AML-193 (cell line): ENCODE measurements at places on chromosomes 2 and 18.
A peak's percentile ranks its signal among the peaks of the same experiment; 100 is the strongest.

- no peak for DNase-seq
Observed at GRCh38 chr2:170206246-170206645, 28.3 kb downstream of the MYO3B start.

DNA sequence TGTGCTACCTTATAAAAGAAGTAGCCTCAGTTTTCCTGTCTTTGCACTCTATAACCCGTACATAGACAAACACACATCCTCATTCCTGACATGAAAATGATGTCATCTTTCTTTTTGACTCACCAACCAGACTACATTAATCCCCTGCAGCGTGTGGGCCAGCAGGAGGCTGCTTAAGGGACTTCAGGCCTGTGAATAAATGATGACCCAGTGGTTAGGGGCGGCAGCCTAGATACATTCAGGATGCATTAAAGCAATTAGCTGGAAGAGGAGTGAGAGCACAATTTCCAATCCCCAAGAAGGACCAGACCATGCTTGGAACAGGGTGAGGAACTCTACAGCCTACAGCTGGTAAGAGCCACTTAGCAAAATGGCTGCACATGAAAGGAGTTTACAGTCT is 57.3 kb upstream of the KLF7 start:
- DNase-seq, result no peak

DNA sequence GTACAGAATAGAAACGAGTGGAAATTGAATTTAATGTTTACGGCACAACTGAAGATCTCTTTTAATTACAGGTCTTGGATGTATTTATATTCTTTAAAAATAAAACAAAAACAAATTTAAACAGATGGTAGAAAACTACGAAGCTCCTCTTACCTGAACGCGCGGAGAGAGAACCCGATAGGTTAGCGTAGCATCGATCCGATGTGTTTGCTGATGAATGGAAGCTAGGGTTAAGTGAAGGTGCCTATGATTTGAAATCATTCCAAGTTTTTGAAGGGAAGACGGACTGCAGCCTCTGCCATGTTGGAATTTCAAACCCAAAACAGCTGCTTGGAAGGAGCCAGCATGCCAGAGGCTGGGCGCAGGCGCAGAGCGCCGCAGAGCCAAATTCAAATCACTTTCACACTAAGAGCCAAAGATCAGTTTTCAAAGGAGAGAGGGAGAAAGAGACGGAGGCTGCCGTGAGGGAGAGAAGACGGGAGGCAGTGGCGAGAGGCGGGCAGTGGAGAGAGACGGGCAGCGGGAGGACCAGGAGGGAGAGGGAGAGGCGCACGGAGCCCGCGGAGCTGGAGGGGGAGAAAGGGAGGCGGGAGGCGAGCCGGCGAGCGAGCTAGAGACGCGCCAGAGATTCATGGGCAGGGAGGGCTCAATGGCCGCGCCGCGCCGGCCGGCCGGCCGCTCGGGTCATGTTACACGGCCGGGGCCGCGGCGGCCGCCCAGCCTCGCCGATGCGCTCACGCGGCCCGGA is at the start of gene FIGN:
Gene FIGN, minus strand, starts transcription at position 324 of the 748 bp plus-strand sequence. CDS start 1,081 bp downstream, outside the sequence.
- DNase-seq, result no peak

- DNase-seq, result no peak
Observed at GRCh38 chr2:168500516-168500915, 44.4 kb downstream of the CERS6 start.

DNA sequence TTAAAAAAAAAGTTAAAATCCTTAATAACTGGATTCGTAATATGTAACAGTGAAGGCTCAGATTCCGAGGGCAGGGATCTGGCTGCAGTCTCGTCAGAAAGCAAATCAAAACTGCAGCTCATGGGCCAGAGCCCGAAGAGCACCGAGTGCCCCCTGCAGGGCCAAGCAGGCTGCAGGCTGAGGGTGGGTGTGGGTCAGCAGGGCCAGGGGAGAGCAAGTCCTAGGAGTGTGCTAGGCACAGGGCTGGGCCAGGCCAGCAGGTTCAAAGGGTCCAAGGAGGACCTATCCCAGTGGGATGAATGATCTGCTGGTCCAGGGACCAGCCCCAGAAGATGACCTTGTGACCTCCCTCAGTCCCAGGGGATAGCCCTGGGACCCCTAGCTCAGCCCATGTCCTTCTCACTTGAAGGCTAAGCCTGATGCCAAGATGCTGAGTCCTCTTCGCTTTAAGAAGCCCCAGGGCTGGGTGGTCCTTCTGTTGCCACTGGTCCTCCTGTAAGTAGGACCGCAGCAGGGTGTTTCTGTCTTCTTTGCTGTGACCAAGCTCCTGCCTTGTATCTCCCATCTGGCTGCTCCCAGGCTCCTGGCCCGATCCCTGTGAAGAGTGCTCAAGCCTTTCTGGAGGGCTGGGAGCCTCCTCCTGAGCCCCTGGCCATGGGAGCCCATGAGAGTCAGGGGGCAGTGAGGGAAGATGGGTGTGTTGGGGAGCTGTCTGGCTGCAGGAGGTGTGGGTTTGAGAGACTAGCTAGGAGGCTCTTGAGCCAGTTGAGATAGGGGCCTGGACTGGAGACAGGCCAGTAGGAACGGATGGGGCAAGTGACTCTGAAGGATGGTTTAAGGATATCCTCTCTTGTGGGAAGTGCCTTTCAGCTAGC is 150.7 kb downstream of the DYSF start:
- DNase-seq, result no peak

DNA sequence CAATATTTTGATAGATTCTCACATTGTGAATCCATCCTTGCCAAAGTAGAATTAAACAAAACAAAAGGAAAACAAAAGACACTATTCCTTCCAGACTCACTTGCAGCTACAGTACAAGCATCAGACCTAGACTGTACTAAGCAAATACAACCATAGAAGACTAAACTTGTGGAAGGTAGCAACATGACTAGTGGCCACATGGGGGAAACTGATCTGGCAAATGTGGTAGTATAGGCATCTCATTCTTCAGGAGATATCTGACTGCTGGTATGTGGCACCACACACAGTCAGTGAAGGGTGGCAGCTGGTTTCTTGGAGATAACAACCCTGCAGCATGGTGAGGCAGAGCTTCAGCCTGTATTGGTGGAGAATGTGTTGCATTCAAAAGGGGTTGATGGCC is 81.0 kb upstream of the ACVR2A start:
- no peak for DNase-seq

DNA sequence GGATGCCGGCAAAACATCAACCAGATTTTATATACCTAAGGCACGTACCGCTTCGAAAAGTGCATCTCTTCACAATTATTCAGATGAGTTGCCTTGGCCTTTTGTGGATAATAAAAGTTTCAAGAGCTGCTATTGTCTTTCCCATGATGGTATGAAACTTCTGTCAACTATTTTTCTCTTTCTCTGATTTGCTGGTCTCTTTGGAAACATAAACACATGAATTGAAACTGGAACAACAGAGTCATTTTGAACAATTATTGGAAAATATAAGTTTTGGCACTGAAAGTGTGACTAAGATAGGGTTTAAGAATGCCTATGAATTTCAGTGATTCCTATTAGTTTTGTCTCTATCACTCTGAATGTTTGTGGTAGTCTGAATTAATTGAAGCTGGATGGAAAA is 109.9 kb downstream of the DPP4 start:
- DNase-seq, result no peak

DNA sequence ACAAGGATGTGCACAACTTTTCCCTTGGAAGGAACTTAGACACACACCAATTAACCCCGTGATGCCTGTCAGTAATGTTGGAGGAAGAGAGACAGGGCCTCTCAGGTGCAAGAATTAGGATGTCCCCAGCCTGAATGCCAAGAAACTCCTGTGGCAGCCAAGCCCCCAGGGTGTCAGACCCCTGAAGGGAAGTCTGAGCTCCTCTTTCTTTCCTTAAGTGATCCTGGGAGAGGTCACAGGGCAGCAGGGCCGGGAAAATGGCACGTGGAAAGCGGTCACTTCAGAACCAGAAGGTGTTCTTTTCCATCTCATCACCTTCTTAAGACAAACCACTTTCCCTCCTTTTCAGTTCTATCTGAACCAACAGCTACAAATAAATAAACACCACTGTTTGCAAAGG is 185.9 kb downstream of the ANAPC1 start:
- no peak for DNase-seq

- DNase-seq, result peak; percentile 63
Observed at GRCh38 chr2:241734467-241735208, at the start of gene D2HGDH. D2HGDH (plus strand) TSS chr2:241734630; CDS start chr2:241735225, 595 bp downstream.

GRCh38 chr2:34161549-34161948 is 562.5 kb upstream of the FAM98A start:
- no peak for DNase-seq

- no peak for DNase-seq
Observed at GRCh38 chr2:37617119-37617892, 54.1 kb downstream of the CDC42EP3 start.

DNA sequence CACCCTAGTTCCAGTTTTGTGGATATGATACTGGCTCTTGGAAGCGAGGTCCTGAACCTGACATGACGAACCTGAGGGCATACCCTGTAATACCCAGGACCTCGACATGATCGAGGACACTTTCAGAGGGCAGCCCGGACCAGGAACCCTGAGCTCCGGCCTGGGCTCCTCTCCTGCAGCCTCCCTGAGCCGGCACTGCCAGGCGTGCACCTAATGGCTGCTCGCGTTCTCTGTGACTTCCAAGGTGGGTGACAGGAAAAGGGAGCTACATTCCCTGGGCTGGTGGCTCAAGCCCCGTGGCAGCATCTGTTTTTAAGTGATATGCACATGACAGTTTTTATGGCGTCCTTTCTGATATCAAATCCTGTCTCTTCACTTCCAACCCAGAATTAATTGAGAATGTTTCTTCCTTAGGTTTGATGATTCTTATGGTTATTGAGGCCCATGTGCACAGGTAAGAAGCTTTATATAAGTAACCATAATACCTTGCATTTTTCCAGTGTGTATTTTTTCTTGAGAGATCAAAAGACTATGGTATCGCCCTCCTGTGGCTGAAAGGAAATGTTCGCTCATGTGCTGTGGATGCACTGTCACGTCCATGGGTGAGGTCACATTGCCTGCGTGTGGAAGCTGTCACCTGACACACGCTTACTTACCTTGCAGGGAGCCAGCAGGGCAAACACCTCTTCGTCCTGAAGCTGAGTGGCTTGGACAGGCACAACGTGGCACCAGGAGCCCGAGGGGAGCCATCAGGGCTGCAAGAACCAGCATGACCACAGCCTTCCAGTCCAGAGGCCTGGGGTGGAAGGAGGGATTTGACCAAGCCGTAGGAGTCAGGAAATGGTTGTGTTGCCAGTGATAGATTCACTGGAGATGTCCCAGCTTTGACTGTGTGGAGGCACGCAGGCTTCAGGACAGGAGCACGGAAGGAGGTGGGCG is 367.4 kb upstream of the MYT1L start:
- peak; percentile 5 for DNase-seq

- no peak for DNase-seq
Observed at GRCh38 chr18:13271302-13271911, 52.8 kb downstream of the LDLRAD4 start.

DNA sequence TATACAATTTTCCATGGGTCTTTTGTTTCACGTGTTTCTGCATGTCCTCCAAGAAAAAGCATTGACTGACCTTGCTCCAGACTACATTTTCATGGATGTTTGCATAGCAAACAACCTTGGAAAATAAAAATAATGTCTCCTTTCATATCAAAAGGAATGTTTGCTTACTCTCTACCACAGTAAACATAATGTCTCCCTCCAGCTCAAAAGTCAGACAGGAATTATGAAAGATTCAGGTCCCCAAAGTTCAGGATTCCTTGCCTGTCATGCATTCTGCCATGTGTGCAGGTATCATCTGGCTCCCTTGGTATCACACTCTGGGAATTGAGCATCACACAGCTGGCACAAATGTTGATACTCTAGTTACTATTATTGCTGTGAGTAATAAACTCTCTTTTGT is 103.1 kb upstream of the ZC3H15 start:
- no peak for DNase-seq

- no peak for DNase-seq
Observed at GRCh38 chr2:47078541-47079482, 76.3 kb downstream of the STPG4 start.

GRCh38 chr2:55862246-55862645 is 61.3 kb downstream of the EFEMP1 start:
- DNase-seq, result peak; percentile 31

DNA sequence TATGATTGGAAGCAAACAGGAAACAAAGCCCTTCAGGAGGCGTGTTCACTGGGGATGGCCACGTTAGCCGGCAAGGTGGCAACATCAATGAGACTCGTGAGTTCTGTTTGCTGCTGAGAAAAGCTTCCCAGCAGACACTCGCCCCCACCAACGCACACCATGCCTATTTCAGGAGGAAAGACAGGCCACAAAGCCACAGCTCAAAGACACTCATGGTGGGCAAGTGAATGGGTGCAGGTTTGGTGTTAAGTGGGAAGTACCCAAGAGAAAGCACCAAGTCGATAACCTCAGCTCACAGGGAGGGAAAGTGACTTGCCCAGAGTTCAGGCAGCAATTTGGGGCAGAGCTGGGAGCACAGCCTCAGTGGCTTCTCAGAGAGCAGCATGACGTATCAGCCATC is 10.5 kb upstream of the MTERF4 start:
- DNase-seq, result no peak

DNA sequence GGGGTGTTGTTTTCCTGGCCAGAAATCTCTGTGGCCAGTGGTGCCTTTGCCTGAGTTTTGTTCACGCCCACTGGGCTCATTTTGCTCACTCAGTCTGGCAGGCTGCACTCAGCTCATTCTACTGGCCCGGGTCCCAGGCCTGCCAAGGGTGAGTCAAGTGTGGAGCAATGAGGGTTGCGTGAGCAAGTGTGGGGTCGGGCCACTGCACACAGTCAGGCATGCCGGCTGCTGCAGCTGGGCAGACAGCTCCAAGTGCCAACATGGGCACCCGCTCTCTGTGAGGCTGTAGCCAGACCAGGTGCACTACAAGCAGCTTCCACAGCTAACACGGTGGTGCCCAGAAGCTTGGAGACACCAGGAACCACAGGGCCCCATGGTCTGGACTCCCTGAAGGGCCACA is 801.1 kb upstream of the RAB6C start:
- DNase-seq, result no peak

GRCh38 chr2:196598412-196598811 is 41.1 kb upstream of the CCDC150 start:
- no peak for DNase-seq

DNA sequence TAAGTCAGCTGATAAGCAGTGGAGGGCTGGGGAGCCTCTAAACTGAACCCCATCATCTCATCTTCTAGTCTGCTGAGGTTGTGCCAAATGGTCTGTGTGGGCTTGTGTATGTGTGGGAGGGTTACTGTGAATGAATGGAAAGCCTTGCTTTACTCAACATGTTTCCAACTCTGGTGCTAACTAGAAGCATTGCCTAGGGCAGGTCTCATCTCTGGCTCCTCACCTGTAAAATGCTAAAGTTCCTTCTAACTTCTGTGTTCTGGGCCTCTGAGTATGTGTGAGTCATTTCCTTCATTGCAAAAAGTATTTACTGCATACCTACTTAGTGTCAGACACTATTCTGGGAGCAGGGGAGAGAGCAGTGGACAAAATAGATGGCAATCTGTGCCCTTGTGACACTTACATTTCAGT is 1.3 kb downstream of the LIPG start:
- DNase-seq, result no peak

DNA sequence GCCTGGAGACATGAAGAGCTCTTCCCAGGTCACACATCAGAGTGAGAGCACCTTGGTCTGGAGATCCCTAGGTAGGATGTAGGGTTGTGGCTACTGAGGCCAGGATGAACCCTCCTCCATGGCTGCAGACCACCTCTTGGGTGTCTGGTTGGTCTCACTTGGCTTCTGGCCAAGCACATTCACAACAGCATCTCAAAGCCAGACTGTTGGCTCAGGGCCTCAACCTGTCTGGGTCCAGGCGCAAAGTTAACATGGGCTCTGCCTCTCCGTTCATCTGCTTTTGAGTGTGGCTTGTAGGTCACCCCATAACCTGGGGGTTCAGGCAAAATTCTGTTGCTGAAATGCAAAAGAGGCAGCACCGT is 40.1 kb downstream of the RHOB start:
- DNase-seq, result no peak
